ENCODE measurements at places on chromosomes 12 and 14. TPM values are rescaled to one million over a fixed set of nuclear protein-coding genes. Genes with fewer than 3 reads are reported as not detected.

KLRD1 gene
- total RNA-seq, result under 0.01 TPM

TMPRSS12 gene
- not detected for total RNA-seq

SMCO2 gene
- total RNA-seq, result not detected

AICDA gene
- not detected for total RNA-seq

ANKRD33 gene
- not detected for total RNA-seq

DBX2 gene
- not detected for total RNA-seq

RPGRIP1 gene
- not detected for total RNA-seq

PZP gene
- total RNA-seq, result not detected

PRKD1 gene
- 0.71 TPM for total RNA-seq

TAS2R50 gene
- 0.23 TPM for total RNA-seq

EML5 gene
- 0.51 TPM for total RNA-seq

SLC22A17 gene
- total RNA-seq, result 3.8 TPM

AGAP2 gene
- total RNA-seq, result 0.14 TPM

Measured in airway epithelial cell (primary cell).